ENCODE measurements at places on chromosomes 7 and 10. TPM values are rescaled to one million over a fixed set of nuclear protein-coding genes. Genes with fewer than 3 reads are reported as not detected.
A peak's percentile ranks its signal among the peaks of the same experiment; 100 is the strongest.

The SPDYE18 gene
- polyA plus RNA-seq = not detected

The NAT16 gene
- polyA plus RNA-seq = not detected

The OIT3 gene
- polyA plus RNA-seq = 9.8 TPM

The TMEM130 gene
- polyA plus RNA-seq = 4.5 TPM

The CYP26A1 gene
- polyA plus RNA-seq = 0.11 TPM

The SPACDR gene
- polyA plus RNA-seq = 2.3 TPM

GRCh38 chr10:48390933-48391845, 84.7 kb downstream of the MAPK8 start:
- no peak for DNase-seq

DNA sequence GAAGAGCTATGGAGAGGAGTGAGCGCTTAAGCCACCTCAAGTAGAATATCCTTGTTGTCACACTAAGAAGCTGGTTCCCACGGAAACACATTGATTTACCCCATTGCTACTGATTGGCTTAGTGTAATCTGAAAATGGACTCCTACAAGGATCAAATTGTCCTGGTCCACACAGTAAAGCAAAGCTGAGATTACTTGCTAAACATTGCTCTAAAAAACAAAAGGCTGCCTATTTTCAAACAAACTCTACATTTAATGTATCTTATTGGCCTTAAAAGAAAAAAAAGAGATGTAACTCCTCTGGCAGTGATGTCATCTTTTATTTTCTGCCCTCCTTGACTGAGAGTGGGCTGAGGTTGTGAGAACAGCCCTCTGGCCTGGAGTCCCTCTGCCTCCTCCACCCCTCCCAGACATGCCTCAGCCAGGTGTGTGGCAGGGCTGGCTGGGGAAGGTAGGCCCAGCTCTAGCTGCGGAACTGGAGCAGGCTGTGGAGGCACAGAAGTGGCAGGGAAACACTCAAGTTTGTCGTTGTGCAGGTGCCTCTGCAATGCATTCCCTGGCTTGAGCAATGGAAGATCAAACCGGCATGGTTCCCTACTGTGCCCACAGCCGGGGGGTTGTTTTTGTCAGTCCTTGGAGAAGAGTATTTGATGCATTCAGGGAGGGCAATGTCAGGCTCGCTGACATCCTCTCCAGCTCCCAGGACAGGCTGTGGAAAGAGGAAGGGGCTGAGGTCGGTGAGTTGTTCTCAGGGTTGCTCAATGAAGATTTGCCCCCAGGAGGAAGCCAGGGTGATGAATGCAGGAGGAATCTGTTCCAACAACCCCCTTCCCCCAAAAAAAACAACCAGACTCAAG, 9.1 kb downstream of the KLF6 start:
- no peak for DNase-seq

DNA sequence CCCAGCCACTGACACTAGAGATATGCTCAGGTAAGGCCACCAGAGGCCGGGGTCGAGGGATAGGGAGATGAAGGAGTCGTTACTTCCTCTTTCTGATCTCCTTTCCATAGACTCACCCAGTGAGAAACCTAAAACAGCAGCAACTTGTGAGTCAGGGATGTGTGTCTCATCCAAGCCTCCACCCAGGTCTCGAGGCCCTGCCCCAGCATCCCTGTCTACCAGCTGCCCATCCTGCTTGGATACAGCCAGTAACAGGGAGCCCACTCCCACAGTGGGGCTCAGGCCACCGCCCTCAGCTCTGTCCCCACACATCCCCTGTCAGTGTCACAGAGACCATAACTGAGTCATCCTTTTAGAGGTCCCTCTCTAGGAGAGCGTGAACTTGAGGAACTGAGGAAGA, 49.6 kb upstream of the CHST15 start:
- no peak for DNase-seq

GRCh38 chr7:116955340-116955739, 2.0 kb downstream of the ST7 start:
- no peak for DNase-seq

GRCh38 chr7:157676001-157676400, 339.2 kb downstream of the DNAJB6 start:
- DNase-seq = no peak

DNA sequence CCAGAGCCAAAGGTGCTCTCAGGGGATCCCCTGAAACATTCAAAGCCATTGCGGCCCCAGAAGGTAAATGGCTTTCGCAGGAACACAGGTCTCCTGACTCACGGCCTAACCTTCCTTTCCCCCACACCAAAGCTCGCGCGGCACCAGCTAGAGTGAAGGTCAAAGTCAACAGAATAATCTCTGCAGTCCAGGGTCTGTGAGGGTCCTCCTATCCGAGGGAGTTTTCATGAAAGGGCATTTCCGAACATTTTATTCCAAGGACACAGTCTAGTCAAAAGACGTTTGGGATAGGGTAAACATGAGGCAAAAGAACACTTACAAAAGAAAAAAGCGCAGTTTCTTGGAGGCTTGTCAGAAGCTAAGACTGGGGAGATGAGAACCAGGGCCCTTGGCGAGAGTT, 559 bp upstream of the STEAP2 start:
- no peak for DNase-seq

GRCh38 chr7:151570366-151570915, 50.7 kb upstream of the RHEB start:
- peak; percentile 22 for DNase-seq

- DNase-seq = no peak
Observed at GRCh38 chr7:1690359-1690958, 20.4 kb downstream of the ELFN1 start.

DNA sequence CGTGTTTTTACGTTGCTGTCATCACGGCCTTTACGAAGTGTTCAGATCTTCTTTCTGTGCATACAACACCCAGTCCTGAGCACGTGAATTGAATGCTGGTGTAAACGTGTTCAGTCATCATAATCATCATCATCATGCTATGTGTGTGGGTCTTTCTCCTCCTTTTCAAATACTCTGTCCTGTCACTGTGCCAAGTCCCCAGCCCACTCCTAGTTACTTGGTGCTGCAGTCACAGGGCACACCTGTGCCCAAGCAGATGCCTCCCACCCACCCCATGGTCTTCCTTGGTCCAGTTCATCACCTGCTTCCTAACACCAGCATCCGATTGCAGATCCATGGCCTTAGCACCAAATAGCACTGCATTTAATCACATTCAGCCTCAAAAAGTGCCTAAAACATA, 78.6 kb upstream of the MGMT start:
- no peak for DNase-seq

DNA sequence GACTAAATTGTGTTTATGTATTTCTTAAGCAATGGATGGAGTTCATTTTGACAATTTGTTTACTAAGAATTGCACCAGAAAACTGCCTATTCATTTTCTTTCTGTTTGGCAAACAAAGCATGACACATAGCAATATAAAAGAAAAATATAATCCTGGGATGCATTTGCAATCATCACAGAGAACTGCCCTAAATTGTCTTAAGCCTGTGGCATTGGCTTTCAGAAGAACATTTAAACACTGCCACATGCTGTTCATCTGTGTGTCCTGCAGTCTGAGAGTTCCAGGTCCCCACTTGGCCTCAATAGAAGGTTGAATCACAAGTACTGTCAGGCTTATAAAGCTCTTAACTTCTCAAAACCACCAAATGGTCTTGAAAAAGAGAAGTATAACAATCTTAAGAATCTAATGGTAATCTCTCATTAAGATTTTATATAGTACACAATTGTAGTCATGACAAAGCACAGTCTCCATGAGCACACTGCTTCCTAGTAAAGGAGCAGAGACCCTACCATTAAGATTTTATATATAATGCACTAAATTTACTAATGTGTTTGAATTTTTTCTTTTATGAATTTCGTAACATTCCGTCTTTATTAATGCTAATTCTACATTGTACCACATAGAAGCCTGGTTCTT, 29.9 kb downstream of the RNLS start:
- DNase-seq = peak; percentile 63

DNA sequence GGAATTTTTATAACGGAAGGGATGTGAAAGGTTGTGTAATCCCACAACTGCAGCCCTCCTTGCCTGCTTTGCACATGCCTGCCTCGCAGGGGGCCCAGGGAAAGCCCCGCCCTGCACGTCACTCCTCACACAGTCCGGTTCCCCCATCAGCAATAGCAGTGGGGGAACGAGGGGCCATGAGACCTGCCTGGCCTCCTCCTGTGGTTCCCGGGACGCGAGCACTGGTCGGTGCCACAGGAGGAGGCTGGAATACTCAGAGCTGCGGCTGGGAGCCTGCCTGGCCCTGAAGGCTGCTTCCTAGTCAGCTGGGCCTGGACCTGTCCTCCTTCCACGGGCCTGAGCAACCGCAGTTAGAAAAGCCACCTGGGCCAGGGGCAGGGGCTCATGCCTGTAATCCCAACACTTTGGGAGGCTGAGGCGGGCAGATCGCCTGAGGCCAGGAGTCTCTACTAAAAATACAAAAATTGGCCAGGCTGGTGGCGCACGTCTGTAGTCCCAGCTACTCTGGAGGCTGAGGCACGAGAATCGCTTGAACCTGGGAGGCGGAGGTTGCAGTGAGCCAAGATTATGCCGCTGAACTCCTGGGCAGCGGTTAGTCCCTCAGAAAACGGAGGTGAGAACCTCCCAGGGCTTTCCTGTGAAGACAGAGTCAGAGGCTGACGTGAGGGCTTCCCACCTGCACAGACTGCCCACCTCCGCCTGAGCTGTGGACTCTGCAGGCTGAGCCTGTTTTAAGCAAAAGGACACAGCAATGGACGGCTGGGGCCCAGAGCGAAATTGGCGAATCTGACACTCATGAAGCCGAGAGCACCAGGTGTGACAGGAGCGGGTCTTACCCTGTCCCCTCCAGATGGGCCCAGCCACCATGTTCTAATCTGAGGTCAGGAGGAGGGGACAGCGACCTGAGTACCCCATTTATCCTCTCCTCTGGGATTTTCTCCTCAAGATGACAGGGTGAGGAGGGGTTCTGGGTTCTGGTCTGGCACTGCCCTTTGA, 52.9 kb downstream of the VIPR2 start:
- DNase-seq = no peak
